ENCODE measurements at places on chromosomes 1 and 21.

DNA sequence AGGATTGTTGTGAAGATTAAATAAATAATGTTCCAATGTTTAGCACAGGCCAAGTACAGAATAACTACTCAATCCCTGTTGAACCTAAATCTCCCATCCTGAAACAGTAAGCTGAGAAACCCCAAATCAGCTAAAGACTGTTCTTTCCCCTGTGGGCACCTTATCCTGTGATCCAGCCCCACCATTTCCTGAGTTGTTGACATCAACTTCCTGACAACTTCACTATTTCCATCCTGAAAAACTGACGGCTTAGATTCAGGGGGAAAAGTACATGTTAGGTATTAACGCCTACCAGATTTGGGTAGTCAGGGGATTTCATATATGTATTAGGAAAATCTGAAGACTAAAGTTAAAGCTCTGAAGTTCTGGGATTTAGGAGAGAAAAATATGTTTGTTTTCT lies 51.7 kb upstream of the PALMD start:
- DNase-seq, result no peak

DNA sequence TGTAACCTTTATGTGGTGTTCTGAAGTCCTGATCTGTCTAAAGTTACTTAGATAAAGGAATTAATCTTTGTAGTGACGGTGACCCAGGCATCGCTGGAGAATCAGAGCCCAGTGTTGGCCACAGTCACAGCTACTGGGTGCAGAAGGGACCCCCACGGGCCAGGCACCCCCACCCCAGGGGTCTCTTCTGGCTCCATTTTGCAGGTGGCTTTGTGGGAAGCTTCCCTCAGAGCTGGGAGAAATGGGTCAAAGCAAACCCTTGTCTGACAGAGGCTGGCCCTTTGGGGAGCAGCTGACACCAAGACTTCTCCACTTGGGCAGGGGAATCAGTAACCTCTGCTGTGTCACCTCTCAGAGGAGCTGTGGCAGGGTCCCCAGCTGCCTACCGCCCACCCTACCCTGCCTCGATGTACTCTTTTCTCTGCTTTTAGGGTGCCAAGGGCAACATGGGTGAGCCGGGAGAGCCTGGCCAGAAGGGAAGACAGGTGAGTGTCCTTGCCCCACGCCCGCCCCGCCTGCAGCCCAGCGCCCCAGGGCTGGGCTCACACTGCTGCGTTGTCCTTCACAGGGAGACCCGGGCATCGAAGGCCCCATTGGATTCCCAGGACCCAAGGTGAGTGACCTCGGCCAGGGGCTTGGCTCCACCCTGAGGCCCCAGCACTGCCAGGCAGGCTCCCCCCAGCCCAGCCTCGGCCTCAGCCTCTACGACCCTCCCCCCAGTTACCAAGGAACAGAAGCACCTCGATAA lies 17.7 kb downstream of the COL6A2 start:
- peak; percentile 2 for DNase-seq

GRCh38 chr1:221356693-221357092 lies 385.2 kb downstream of the DUSP10 start:
- no peak for DNase-seq

- no peak for DNase-seq
Measured at GRCh38 chr21:39713905-39714304, 31.1 kb upstream of the IGSF5 start.

DNA sequence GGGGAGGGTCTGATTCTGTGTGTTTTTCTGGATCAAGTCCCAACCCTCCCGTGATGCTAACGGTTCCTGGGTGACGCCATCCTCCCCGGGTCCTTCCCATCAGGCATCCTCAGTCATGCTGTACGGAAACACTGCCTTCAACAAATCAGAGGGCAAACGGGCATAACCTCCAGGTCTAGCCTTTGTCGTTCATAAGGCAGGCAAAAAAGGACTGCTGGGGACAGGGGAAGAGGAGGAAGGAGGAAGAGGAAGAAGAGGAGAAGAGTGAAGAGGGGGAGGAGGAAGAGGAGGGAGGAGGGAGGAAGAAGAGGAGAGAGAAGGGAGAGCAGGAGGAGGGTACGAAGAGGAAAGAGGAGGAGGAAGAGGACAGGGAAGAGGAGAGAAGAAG lies 84.4 kb downstream of the ITPKB start:
- no peak for DNase-seq

GRCh38 chr1:207983044-207983635 lies 72.2 kb upstream of the CD34 start:
- no peak for DNase-seq

GRCh38 chr1:243725846-243726245 lies 124.2 kb downstream of the AKT3 start:
- DNase-seq, result no peak

GRCh38 chr1:235160383-235160956 lies 580 bp downstream of the RBM34 start:
- DNase-seq, result no peak

DNA sequence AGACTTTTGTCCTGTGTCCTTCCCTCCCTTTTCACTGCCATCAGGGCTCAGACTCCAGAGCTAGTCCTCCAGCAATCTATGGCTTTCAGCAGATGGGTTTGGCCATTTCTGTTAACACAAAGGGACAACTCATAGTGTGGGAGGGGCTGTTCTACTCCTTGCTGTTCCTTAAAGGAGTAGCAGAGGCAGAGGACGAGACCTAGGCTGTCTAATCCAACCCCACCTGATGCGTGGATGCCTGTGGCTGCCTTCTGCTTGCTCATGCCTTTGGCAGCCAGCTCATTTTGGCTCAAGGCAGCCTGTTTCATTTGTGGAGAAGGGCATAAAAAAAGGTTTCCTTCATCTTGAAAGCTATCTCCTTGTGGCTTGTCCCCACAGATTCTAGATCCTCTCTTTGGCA lies 27.0 kb downstream of the MFSD2A start:
- no peak for DNase-seq

Data from endothelial cell (in vitro differentiated cells).